ENCODE measurements at places on chromosomes 4 and X.

DNA sequence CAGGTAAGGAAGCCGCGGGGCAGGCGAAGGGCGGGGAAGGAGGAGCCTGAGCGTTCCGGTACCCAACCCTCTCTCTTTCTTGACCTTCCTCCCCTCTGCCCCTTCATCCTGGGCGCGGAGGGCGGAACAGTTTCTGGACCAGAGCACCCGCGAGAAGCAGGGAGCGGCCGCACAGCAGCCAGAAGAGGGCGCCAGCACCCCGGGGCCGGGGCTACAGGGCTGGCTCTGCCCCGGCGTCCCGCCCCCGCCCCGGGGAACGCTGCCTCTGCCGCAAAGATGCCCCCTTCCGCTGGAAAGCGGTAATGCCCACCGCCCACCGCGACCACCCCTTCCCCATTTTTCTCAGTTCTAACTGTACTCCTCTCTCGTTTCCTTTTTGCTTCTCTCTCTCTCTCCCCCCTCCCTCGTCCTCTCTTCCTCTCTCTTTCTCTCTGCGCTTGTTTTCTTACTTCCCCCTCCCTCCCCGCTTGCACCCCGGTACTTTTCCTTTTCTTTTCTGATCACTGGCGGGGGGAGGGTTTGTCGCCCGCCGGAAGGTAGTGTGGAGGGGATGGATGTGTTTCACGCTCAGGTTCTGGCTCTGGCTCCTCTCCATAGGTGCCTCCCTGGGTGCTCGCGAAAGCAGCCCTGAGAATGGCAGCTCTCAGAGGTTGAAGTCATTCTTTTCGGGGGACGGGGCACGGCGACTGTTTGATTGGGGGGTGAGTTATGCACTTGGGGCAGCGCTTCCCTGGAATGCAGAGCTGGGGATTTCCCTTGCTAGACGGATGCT lies 13.1 kb upstream of the PRDM8 start:
- no peak for DNase-seq

GRCh38 chr4:107685740-107686139 lies 34.3 kb downstream of the PAPSS1 start:
- DNase-seq: no peak

- no peak for DNase-seq
Observed at GRCh38 chr4:143084566-143084965, 100.2 kb upstream of the USP38 start.

GRCh38 chrX:109878236-109878635 lies 124.7 kb upstream of the TMEM164 start:
- no peak for DNase-seq

GRCh38 chr4:105620640-105621323 lies 68.4 kb downstream of the ARHGEF38 start:
- no peak for DNase-seq

GRCh38 chrX:136839196-136839595 lies 41.3 kb downstream of the RBMX start:
- no peak for DNase-seq

- DNase-seq: peak; percentile 34
Observed at GRCh38 chrX:149962859-149963757, 24.8 kb upstream of the EOLA2 start.

- no peak for DNase-seq
Observed at GRCh38 chr4:137253949-137254348, 278.3 kb downstream of the PCDH18 start.

GRCh38 chrX:53211391-53211978 lies 13.5 kb downstream of the KDM5C start:
- no peak for DNase-seq

GRCh38 chr4:94304365-94304971 lies 38.2 kb downstream of the HPGDS start:
- no peak for DNase-seq

- no peak for DNase-seq
Observed at GRCh38 chr4:159764343-159764952, 661.6 kb downstream of the RAPGEF2 start.

GRCh38 chrX:120301960-120302359 lies 9.3 kb downstream of the TMEM255A start:
- DNase-seq: no peak

DNA sequence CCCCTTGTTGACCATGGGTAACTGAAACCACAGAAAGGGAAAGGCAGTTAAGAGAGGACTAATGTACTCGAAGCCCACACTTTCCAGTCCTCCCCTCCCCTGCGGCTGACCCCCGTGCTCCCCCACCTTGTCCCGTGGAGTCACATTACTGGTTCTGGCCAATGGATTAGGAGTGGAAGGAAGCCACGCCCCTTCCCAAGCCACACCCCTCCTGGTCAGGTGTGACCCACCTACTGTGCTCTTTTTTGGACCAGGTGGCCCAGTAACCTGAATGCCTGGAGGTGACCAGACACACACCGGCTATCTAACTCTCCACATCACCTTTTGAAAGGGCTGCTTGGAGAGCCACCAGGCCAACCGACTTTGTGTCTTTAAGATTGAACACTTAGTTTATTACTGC lies 109.3 kb upstream of the MSX1 start:
- DNase-seq: no peak

DNA sequence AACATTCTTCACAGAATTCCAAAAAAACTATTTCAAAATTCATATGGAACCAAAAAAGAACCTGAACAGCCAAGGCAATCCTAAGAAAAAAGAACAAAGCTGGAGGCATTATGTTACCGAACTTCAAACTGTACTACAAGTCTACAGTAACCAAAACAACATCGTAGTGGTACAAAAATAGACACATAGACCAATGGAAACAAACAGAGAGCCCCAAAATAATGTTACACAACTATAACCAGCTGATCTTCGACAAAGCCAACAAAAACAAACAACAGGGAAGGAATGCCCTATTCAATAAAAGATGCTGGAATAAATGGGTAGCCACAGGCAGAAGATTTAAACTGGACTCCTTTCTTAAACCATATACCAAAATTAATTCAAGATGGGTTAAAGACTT lies 1189.6 kb downstream of the PCDH18 start:
- no peak for DNase-seq

- DNase-seq: no peak
Observed at GRCh38 chr4:26299254-26299882, 21.4 kb upstream of the RBPJ start.

DNA sequence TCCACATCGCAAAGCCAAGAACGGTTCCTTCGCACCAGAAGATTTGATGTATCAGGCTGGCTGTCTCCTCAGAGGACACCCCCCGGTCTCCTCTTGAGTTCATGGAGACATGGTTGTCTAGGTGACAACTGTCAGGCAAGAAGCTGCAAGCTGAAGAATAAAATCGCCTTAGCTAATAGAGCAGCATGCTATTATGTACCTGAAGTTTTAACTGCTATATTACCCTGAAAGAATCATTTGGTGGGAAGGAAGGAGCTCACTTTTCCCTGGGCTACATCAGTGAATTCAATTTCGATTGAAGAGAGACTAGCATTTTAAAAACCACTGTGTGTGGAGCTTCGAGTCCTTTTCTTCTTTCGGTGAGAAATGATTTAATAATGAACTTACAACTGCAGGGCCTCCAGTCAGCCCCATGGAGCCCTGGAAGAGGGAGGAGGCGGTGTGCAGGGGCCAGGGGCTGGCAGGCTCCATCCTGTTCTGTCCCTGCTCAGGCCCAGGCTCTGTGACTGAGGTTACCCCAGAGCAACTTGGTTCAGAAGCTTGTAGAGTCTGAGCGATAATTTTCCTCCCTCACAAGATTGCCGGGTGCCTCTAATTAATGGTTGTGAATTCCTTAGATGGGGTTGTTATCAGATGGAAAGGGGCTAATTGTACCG lies 191.3 kb downstream of the MID1IP1 start:
- DNase-seq: no peak

DNA sequence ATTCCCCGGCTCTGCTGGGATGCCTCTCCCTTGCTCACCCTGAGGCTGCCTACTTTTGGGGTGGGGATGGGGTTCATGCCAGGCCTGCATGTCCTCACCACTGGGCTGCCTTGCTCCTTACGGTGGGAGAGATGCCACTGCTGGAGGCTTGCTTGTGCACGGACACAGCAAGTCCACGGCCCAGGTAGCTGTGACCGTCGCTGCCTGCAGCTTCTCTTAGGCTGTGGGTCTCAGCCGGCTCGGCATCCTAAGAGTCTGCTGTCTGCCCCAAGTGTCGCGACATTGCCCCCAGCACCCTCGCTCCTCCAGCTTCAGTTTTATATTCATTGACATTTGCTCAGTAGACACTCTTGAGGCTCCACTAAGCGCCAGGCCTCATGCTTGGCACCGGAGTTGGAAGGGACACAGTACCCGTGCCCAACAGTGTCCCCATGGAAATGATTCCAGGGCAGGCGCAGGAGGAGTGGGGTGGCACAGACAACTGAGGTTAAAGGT lies 58.3 kb downstream of the TBC1D14 start:
- peak; percentile 41 for DNase-seq

DNA sequence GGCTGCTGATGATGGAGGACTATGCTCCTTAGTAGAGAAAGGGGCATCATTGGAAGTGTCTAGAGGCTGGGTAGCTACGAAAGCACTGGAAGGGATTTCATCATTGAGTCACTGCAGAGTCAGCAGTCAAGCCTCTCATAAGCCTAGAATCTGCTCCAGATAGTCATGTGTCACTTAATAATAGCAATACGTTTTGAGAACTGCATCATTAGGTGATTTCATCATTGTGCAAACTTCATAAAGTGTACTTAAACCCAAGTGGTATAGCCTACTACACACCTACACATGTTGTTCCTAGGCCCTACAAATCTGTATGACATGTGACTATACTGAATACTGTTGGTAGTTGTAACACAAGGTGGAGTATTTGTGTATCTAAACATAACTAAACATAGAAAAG lies 165.6 kb downstream of the PTTG2 start:
- DNase-seq: no peak

DNA sequence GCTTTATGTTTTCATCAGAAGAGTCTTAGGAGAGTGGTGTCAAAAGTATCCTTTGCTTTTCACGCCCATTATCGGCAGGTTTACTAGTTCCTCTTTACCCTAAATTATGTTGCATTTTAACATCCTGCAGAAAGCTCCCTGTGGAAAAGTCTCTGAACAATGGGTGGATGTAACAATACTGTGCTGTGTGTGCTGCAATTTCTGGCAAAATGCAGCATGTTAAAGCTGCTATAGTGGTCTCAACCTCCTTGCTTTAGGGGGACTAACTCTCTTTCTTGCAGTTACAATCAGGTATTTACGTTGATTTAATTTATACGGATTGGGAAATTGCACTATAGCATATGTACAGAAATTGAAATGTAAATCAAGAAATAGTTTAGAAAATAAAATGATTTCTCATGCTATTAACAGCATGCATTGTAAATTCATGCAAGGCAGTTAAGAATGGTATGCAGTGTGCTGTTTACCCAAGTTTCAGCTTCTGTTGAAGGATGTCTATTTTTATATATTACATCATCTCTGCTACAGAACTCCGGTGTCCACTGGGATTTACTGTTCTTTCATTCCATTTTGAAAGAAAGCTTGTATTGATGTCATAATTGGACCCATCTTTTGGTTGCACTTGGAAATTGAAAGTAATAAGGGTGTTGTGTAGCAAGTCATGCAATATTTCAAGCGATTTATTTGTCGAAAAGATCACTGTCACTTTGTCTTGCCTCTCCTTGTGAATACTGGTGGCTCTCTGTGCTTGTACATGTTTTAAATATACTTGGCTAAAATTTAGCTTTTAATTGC lies 145.7 kb downstream of the RAPGEF2 start:
- no peak for DNase-seq

DNA sequence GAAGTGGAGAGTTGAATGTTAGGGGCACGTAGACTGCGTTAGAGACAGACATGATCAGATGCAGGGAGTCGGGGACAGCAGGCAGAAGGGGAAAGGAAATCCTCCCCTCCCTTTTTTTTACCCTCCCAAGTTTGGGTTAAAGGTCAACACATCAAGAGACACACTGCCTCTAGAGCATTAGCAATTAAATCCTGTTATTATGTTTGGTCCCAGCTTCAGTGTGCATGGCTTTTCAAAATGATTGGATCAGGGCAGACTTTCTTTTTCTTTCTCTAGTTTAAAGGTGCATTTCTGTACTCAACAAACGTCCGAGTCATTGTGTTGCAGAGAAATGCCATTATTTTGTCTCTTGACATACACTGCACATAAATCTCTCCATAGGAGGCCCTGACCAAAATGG lies 63.9 kb downstream of the USP26 start:
- DNase-seq: no peak

DNA sequence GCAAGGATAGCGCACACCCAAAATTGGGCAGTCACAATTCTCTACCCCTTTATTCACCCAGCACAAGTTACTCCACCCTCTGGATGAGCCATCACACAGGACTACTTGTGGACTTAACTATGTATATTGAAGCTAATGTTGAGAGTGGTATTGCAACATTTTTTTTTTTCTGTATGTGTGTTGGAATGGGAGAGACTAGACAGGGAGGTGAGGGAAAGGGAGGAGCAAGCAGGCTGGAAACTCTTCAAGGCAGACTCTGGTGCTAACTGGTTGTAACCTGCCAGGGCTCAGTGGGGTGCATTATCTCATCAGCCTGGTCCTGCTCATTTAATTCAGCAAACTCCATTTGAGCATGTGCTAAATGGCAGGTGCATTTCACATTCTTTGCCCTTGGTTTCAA lies 18.4 kb upstream of the CWH43 start:
- DNase-seq: no peak
